Stimulated activated CD8-positive, alpha-beta memory T cell treated with anti-CD3 and anti-CD28 coated beads, Interleukin-2, amount 100 ng/mL, for 1 hour (primary cell): ENCODE measurements at places on chromosomes 6 and 20.

GRCh38 chr6:2221726-2222274, 23.6 kb downstream of the GMDS start:
- no peak for DNase-seq

GRCh38 chr6:43437700-43438099, 10.4 kb downstream of the ABCC10 start:
- DNase-seq = no peak

DNA sequence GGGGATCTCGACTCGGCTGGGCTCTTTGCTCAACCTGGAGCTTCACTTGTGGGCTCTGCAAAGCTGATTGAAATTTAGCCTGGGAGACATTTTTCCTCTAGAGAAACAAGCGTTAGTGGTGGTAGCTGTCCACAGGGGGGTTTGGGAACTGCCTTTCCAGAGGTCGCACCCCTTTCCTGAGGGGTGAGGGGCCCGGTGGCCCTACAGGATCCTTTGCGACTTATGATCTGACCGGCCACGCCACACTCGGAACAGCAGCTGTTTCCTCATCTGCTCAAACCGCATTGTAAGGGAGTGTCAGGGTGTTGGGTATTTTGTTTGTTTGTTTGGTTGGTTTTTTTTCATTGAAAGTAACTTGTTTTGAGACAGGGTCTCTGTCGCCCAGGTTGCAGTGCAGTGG, 21.0 kb downstream of the PNLDC1 start:
- no peak for DNase-seq

DNA sequence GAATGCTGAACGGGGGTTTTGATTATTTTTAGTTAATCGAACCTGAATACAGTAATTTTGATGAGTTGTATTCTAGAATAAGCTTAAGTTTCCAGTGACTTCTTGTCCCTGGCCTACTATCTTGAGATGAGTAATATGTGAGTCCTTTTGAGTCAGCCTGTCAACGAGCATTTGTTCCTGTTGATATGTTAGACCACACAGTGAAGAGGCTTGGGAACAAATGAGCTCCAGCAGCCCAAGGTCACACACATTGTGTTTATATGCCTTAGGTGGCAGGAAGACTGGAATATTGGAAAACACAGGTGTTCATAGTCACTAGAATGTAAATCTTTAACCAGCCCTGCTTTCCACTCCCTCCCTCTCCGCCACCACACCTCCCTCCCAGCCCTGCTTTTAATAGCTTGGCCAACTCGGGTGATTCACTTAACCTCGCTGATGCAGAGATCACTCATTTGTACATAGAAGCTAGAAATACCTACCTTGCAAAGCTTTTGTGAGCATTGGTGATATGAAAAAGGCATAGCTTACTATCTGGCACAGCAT, 9.1 kb downstream of the SMPDL3A start:
- DNase-seq = no peak

DNA sequence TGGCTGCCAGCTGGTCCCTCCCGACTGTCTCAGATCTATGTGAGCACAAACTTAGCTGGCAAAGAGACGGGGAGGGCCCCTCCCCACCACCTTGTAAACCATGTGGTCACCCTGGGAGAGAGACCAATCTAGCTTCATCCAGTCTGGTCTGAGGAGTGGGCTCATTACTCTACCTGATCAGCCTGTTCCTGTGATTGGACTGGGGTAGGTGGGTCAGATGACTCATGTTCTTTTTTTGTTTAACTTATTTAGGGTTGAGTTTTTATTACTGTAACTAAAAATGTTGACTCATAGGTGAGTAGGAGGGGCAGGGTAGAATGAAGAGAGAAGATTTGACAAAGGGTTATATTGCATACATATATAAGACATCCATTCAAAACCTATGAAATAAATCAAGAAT, 4.7 kb downstream of the GSTA4 start:
- DNase-seq = no peak

DNA sequence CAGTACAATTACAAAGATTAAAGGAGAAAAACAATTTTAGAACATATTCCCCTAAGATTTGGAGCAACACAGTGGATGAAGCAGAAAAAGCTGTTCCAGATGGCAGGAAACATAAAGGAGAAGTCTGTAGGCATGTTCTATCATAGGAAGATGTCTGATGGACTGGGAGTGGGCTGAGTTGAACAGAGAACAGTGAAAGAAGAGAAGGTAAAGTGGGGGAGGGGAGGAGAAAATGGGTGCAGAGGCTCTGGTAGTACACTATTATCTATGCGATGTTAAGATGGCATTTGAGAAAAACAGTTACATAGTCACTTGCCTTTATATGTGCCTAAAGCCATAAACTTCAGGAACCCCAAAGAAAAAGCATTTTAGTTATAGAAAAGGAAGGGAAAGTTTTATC, 4.2 kb upstream of the PHIP start:
- DNase-seq = no peak

GRCh38 chr20:8808202-8808535, 260.7 kb upstream of the PLCB4 start:
- no peak for DNase-seq

DNA sequence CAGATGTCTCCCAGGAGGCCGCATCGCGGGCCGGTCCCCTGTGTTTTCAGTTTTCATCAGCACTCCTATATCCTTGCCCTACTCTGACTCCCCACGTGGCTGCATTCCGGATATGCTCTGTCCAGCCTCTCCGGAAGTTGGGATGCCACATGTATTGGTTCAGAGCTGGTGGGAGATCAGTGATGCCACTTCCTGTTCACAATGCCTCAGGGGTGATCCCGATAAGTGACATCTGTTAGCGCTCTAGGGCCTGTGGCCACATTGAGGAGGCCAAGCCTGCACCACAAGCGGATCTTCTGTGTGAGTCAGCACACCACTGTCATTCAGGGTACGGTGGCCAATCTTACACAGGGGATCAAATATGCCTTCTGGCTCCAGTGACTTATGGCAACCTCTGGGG, 57.8 kb downstream of the PPP1R3G start:
- DNase-seq = no peak

- no peak for DNase-seq
Observed at GRCh38 chr20:431012-431904, 23.2 kb downstream of the RBCK1 start.

DNA sequence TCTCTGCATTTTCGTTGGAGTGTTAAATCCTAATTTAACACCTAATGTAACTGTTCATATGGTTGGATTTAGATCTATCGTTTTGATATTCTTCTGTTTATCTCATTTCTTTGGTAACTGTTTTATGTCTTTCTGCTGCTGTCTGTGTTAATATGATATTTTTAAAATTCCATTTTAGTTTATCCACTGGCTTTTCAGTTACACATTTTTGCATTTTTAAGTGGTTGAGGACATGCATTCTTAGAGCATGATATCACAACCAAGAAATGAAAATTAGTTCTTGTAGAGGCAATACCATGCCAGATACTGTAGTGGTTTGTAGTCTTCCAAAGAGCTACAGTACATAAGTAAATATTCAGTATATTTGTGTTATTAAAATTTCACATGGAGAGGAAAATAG, 58.6 kb downstream of the LIN28B start:
- no peak for DNase-seq

- DNase-seq = no peak
Observed at GRCh38 chr6:118931436-118931835, 3.5 kb downstream of the MCM9 start.

- DNase-seq = no peak
Observed at GRCh38 chr6:107740496-107741190, 83.5 kb downstream of the SCML4 start.

DNA sequence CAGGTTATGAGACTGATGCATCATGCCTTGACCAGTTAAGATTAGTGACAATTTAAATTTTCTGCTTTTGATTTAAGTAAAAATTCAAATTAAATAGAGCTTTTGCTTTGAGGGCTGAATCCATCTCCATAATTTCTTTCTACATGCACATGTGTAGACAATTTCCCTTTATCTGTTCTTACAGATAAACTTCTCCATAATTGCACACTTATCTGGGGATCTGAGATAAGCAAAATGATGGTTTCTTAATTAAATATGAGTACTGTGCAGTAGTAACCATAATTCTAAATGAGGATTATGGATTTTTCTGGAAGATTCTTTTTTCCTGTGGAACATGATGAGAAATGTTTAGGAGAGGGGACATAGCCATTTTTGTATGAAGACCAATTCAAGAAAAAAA, 44.7 kb downstream of the ZFAND3 start:
- no peak for DNase-seq

DNA sequence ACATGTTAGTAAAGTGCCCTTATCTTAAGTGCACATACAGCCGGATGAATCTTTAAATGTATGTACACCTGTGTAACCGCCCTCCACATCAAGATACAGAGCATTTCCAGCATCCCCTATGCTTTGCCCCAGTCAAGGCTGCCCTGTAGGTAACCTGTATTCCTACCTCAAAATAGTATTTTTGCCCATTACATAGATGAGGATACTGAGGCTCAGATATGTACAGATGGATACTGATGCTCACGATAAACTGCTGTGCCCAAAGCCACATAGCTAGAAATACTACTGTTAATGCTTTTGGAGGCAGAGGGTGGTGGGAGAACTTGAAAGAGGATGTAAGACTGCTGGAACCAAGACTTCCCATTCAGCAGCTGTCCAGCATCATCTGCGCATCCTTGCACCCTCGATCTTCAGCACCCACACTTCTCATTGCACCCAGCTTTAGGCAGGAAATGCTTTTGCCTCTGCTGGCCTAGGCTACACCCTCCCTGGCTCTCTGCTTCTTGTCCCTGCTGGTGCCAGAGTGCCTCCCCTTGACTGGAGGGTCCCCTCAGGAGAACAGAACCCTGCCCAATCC, 27.0 kb upstream of the ZFAND3 start:
- no peak for DNase-seq

- DNase-seq = no peak
Observed at GRCh38 chr6:26206868-26207801, 119.9 kb downstream of the HFE start.
